ENCODE measurements at places on chromosomes 4 and X.

- DNase-seq = no peak
Measured at GRCh38 chr4:80465238-80465637, 129.7 kb downstream of the CFAP299 start.

GRCh38 chr4:75924309-75924827 is 16.4 kb downstream of the NAAA start:
- no peak for DNase-seq

- no peak for DNase-seq
Measured at GRCh38 chr4:36072529-36072928, 171.8 kb downstream of the ARAP2 start.

DNA sequence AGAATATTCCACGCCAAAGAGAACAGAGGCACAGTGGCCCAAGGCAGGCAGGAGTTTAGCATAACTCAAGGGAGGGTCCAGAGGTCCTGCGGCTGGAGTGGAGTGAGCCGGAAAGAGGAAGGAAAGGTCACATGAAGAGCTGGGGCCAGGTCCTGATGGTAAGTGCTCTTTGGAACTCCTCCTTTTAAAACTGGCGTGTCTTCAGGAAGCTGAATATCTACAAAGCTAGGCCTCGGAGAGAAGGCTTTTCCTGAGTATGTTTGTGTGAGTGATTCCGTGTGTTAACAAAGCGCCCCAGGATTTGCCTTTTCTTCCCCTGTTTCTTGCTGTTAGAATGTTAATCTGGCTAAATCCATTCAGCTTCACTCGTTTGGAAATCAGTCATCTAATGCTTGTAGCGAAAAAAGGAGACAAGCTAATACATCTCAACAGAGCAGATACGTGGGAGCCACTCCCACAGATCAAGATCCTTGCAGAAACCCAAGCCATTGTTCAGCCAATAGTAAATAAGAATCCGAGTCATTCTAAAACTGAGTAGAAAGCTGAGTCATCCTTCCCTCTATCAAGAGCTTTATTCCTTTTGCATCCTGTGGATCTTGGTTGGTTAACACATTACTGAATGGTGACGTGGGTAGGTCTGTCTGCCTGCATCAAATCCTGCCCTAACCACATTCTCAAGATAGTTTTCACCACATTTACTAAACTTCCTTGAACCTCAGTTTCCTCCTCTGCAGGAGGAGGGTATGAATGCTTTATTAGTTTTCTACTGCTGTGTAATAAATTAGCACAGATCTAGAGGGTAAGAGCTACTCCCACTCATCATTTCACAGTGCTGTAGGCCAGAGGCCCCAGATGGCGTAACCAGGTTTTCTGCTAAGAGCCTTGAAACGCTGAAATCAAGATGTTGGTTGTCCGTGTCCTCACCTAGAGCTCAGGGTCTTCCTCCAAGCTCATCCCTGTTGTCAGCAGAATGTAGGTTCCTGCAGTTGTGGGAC is 43.2 kb upstream of the RBM47 start:
- no peak for DNase-seq

GRCh38 chrX:136627409-136627808 is 20.5 kb upstream of the CD40LG start:
- DNase-seq = no peak

- DNase-seq = no peak
Measured at GRCh38 chrX:27008486-27008885, 454.7 kb downstream of the PPP4R3C start.

GRCh38 chr4:126772662-126773061 is 860.1 kb upstream of the INTU start:
- DNase-seq = no peak

DNA sequence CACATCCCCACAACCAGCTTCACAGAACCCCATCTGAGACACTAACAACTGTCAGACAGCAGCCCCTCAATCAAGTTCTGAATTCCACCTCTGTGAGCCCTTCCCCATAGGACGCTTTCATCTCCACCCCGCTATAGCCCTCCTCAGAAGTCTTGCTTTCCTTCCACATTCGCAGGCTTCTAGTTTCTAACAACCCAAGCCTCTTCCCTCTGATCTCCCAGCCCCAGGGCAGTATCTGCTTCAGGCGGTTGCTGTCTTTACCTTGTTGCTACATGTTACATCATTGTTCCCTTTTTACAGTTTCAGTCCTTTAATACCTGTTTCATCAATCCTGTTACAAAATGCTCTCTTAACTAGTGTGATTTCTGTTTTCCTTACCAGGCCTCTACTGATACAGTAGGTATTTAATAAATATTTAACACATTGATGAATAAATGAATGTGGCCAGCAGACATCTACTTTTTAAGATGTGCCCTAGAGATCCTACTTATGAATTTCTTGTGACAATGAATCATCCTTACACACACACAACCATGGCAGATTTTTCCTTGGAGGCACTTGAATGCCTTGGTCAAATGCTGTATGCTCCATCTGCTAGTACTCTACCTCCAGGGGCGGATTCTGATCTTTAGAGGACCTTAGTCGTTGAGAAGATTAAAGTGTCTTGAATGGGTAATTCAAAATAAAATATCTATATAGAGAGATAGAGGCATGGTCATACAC is 164.7 kb upstream of the SLIT2 start:
- DNase-seq = no peak

GRCh38 chr4:178086320-178086719 is 644.1 kb upstream of the AGA start:
- no peak for DNase-seq

DNA sequence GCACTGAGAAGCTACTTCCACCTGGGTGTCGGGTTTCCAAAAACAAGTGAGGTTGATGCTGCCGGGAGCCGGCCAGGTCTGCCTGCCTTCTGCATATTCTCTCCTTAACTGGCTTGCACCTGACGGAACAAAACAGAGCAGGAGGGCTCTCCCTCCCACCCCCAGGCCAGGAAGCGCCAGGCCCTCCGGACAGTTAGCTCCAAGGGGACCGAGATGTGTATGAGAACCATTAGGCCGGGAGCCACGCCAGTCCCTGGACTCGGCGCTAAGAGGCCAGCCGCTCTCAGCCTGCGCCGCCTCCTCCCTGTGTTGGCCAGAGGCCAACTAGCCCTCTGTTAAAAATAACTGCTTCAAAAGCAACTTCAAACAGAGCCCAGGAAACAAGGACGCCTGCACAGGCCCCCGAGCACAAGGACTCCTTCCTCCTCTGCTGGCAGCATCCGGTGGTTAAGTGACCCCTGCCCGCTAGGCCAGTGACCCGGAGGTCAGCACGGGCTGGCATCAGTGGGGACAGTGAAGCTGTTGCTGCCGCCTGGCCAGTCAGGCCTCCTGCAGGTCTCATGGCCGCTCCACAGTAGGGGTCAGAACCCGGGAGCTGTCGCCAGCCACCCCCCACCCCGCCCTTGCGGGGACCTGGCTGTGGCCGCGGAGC is 107.9 kb downstream of the ABLIM2 start:
- DNase-seq = no peak

DNA sequence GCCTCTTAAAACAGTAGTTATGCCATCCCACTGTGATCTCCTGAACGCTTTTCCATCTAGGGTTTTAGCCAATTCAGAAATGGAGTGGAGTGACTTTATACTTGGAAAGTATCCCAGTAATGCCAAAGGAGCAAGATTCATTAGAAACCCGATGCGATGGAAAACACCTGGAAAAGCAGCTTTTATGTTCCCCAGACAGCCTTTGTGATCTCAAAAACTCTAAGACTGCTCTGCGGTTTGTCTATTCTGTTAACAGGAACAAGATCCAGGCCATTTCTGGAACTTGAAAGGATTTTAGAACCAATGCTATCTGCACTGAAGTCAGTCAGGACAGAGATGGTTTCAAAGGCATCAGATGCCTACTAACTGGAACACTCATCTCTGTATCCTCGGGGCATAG is 145.1 kb downstream of the APBB2 start:
- no peak for DNase-seq

DNA sequence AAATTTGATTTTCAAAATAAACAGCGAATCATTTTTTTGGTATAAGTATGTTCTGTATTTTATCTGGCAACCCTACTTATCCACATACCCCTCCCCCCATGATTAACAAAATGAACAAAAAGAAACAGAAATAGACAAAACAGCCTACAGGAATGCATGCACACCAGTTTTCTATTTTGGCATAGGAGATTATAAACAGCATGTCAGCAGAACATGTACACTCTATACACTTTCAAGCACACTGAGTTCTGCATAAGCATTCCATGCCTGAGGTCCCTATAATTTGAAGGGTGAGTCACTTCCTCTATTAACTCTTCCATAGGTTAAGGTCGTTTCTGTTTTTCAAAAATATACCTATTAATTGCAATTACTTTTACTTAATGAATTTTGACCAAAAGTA is 28.0 kb upstream of the ZNF280C start:
- DNase-seq = no peak

DNA sequence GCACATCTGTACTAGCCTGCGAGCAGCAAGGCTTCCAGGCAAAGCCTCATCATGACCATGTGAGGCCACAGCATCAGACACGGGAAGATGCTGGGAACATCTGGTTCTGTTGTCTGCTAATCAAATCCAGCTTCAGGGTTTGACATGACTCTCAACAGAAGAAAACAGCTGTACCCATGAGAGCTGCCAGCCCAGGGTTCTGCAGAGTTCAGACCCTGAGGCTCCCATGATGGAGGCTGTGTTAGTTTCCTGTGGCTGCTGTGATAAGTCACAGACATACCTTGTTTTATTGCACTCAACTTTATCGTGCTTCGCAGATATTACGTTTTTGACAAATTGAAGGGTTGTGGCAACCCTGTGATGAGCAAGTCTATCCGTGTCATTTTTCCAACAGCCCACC is 37.5 kb downstream of the JAKMIP1 start:
- DNase-seq = no peak

- DNase-seq = no peak
Measured at GRCh38 chr4:134762053-134762452, 560.5 kb upstream of the PABPC4L start.

GRCh38 chrX:150199181-150199580 is 163.9 kb upstream of the MAMLD1 start:
- no peak for DNase-seq

DNA sequence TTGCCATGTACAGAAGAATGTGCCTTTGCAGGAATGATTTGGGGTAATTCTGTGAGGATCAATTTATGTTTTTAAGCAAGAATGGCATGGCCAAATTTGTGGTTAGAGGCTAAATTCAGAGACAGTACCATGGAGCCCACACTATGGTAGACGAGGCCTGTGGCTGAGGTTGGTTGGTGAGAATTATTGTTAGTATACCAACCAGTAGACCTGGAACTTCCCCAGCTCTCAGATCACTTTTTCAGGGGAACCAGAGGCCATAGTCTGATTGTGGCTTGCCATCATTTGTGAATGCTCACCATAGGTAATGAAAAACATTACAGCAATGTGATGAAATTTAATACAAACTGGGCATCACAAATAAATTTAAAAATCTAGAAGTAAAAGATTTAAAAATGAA is 56.3 kb downstream of the SHISA3 start:
- DNase-seq = no peak

GRCh38 chr4:138222046-138222445 is 20.1 kb downstream of the SLC7A11 start:
- DNase-seq = no peak

GRCh38 chr4:24889991-24890390 is 22.9 kb downstream of the CCDC149 start:
- no peak for DNase-seq

GRCh38 chrX:39900777-39901170 is 197.0 kb downstream of the BCOR start:
- DNase-seq = no peak

Measured in stimulated activated CD4-positive, alpha-beta T cell treated with anti-CD3 and anti-CD28 coated beads, TNF-alpha, amount 100 ng/mL, for 1 hour (primary cell).